ENCODE measurements at places on chromosomes 4 and X.

DNA sequence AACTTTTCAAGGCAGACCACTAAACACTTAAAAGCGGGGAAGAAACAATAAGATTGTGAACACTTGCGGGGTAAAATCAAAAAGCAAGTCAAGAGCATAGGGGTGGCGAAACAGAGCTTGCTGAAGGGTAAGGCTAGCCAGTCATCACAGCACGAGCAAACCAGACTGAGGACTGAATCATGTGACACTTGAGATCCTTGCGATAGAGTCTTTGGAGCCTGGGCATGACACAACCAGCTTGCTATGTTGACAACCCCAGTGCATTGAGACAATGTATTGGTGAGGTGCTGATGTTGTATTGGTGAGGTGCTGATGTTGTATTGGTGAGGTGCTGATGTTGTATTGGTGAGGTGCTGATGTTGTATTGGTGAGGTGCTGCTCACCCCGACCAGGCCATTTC lies 72.3 kb downstream of the SLIT2 start:
- DNase-seq: no peak

DNA sequence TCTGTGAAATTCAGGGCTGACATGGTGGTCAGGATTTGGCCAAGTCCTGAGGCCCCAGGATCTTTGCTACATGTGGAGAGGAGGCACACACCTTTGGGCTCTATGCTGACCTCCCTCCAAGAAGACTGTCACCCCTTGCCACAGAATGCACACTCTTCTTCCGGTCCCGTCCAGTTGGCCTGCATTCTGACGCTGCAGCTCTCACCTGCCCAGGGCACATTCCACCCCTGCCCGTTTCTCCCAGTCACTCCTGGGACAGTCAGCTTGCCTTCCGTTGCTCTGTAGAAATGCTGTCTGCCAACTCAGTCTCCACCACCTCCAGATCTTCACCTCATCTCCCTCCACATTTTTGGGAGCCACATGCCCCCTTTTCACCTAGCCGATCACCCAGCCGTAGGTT lies 76.7 kb downstream of the SHROOM2 start:
- DNase-seq: no peak

GRCh38 chr4:104971462-104971861 lies 175.2 kb upstream of the TET2 start:
- DNase-seq: no peak

DNA sequence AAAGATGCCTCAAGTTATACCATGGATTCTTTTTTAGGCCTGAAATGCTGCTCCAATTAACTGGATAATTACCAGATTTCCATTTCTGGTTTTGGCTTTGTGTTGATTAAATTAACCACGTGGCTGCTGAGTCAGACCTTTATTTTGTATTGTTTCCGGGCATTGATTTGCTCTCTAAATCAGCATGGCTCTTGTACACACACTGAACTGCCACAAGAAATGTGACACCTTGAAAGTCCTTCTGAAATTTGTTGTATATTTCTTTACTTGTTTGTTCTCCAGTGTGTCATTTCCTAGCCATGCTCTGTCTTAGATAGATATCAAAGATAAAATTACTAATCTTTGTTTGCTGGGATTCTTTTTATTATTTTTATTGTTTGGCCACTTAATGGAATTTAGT lies 11.7 kb downstream of the MTTP start:
- DNase-seq: peak; percentile 18

DNA sequence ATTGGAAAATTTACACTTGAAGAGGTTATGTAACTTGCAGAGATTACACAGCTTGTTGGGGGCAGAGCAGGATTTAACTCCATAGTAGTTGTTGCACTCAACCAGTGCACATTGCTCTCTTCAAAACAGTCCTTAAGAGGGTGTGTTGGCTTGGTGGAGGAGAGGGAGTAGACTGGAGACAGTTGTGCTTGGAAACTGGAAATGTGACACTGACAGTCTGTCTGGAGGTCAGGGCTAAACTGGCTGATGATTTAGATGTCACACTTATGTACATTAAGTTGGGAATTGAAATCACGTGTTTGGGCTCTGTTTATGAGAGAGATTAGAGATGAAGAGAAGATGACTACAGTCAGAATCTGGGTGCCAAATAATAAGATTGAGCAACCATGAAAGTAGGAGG lies 32.9 kb downstream of the CCSER1 start:
- DNase-seq: no peak

DNA sequence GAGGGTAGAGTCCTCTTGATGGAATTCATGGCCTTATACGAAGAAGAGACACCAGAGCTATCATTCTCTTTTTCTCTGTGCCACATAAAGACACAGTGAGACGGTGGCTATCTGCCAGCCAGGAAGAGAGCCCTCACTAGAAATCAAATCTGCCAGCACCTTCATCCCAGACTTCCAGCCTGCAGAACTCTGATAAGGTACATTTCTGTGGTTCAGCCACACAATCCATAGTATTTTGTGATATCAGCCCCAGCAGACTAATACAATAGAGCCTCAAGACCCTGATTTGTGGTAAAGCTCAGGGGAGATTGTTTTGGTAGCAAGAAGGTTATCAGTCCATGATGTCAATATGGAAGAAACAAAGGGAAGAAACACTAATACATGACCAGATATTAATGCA lies 1213.2 kb downstream of the NLGN4X start:
- no peak for DNase-seq

- no peak for DNase-seq
Measured at GRCh38 chr4:80237992-80238391, 28.5 kb upstream of the FGF5 start.

- peak; percentile 43 for DNase-seq
Measured at GRCh38 chr4:150244600-150244999, 166.4 kb downstream of the DCLK2 start.

- peak; percentile 55 for DNase-seq
Measured at GRCh38 chrX:103413705-103414387, 37.5 kb downstream of the BEX3 start.

GRCh38 chr4:107710493-107711459 lies 9.3 kb downstream of the PAPSS1 start:
- DNase-seq: no peak

- no peak for DNase-seq
Measured at GRCh38 chr4:3670521-3671519, 95.4 kb upstream of the ADRA2C start.

DNA sequence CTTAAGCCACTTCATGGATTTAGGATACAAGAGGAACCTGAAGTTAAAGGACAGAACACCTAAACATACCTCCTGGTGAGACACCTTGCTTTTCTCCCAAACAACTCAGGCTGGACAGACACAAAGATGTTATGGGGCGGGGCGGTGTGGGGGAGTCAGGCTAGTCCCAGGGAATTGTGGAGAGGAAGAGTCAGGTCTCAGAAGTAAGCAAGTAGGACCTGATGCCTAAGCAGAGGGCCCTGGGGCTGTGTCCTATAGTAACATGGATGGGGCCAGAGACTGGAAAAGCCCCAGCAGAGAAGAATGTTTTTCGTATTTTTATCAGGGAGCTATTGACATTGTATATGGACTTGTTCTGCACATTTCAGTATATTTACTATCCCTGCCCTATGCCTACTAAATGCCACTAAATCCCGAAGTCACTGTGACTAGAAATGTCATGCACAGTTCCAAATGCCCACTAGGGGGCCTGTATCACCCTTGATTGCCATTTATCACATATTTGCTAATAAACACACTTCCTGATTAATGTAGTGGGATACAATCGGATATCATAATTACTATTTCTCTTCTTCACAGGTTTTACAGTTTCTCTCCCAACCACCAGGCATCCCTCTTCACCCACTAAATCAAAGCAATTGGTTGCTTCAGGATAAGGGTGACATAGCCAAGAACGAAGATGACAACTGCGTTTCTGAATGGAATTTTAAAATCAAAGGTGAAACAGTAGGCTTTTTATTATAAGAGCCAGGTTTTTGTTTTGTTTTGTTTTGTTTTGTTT lies 23.8 kb upstream of the ARHGAP10 start:
- peak; percentile 27 for DNase-seq

- no peak for DNase-seq
Measured at GRCh38 chr4:150573534-150573933, 8.4 kb upstream of the MAB21L2 start.

Data from brain (organoid and tissue), 16 donors.